Heart left ventricle (tissue), 16 donors: ENCODE measurements at places on chromosomes 5 and 9. TPM values are rescaled to one million over a fixed set of nuclear protein-coding genes. Genes with fewer than 3 reads are reported as not detected.

Gene TOR1A
- 21.4 TPM for total RNA-seq

Gene EGFLAM
- total RNA-seq = 5.1 TPM

Gene STXBP1
- total RNA-seq = 55.6 TPM

Gene BRINP1
- total RNA-seq = not detected

GRCh38 chr9:15104826-15105420 lies 194.7 kb upstream of the FREM1 start:
- no peak overlapping the region for H3K4me3 ChIP-seq
- no peak overlapping the region for H3K27ac ChIP-seq
- H3K36me3 ChIP-seq = no peaks in the 10 kb centered on the region
- H3K4me1 ChIP-seq = no peaks in the 10 kb centered on the region
- H3K27me3 ChIP-seq = no peaks in the 10 kb centered on the region

DNA sequence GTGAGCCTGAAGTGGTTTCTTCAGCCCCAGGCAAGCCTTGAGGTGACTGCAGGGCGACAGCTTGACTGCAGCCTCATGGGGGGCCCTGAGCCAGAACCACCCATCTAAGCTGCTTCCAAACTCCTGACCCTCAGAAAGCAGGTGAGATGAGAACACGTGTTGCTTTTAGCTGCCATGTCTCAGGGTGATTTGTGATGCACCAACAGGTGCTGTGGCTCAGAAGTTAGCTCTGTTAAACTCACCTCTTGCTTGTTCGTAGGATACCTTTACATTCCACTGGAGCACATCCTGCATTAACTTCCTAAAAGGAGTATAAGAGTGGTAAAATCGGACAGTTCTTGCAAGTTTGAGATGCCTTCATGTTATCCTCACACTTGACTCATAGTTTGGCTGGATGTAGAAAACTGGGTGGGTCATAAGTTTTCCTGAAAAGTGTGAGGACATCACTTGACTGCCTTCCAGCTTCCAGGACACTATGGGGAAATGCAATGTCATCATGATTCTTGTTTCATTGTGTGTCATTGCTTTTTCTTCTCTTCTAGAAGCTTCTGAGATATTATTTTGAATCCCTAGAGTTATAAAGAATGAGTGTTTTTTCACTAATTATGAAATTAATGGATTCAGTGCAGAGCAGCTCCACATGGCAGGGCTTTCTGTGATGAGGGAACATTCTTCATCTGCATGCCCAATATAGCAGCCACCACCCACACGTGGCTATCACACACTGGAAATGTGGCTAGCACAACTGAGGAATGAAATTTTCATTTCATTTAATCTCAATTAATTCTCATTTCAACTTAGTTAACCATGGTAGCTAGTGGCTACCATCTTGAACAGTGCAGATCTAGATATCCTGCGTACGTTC lies 92.3 kb downstream of the HSD17B3 start:
- DNase-seq = no peak
- H3K4me1 ChIP-seq = no peaks in the 10 kb centered on the region
- H3K27ac ChIP-seq = no peak overlapping the region

- peaks cover 17% of the 10 kb centered on the region for H3K4me1 ChIP-seq
- H3K27ac ChIP-seq = no peak overlapping the region
- no peak for DNase-seq
- H3K36me3 ChIP-seq = peaks cover 30% of the 10 kb centered on the region
- H3K4me3 ChIP-seq = no peak overlapping the region
These were observed 47.1 kb upstream of the C5orf47 start for GRCh38 chr5:173941758-173942401.

Gene SLIT3
- 20.7 TPM for total RNA-seq

Gene INSL6
- total RNA-seq = not detected

DNA sequence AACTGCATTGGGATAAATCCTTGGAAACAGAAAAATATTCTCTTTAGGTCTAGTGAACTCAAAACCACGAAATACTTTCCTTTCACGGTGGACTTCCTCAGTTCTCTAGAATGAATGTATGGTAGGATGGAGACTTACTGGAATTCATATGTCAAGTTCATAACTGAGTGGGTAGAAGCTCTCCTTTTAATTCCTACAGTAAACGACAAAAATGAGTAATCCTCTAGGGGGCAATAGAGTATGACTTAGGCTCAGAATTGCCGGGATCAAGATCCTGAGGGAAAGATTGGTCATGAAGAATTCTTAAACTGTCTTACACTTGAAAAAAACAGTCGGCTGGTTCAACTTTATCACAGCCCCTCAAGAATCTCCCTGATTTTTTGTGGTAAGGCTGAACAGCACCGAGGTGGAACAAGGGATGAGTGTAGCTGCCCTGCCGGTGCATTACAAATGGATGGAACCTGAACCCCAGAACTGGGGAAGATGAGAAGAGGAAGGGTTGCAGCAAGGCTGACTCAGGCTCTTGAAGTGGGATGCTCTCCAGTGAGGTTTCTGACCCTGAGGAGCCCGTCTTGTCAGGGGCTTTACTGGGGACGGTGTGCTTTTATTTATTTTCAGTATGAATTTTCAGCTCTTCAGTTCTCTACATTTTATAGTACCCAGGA lies 14.0 kb upstream of the LOX start:
- H3K27me3 ChIP-seq = no peaks in the 10 kb centered on the region
- no peak for DNase-seq
- H3K4me1 ChIP-seq = no peaks in the 10 kb centered on the region

GRCh38 chr5:79032031-79032695 lies 37.3 kb downstream of the DMGDH start:
- H3K4me3 ChIP-seq = no peak overlapping the region
- H3K27me3 ChIP-seq = no peaks in the 10 kb centered on the region
- no peaks in the 10 kb centered on the region for H3K36me3 ChIP-seq

Gene CDX1
- not detected for total RNA-seq

DNA sequence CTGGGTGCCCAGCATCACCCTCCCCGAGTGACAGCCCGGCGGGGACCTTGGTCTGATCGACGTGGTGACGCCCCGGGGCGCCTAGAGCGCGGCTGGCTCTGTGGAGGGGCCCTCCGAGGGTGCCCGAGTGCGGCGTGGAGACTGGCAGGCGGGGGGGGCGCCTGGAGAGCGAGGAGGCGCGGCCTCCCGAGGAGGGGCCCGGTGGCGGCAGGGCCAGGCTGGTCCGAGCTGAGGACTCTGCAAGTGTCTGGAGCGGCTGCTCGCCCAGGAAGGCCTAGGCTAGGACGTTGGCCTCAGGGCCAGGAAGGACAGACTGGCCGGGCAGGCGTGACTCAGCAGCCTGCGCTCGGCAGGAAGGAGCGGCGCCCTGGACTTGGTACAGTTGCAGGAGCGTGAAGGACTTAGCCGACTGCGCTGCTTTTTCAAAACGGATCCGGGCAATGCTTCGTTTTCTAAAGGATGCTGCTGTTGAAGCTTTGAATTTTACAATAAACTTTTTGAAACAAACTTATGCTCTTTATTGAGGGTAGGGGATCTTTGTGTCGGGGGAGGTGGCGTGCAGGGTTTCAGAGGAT lies 1.3 kb downstream of the GADD45G start:
- H3K27me3 ChIP-seq = no peaks in the 10 kb centered on the region
- H3K4me3 ChIP-seq = peak overlapping the region; percentile 87
- H3K27ac ChIP-seq = peak overlapping the region; percentile 98
- no peaks in the 10 kb centered on the region for H3K36me3 ChIP-seq

GRCh38 chr9:69347607-69348006 lies 22.6 kb downstream of the ENTREP1 start:
- no peaks in the 10 kb centered on the region for H3K27me3 ChIP-seq
- H3K27ac ChIP-seq = no peak overlapping the region
- no peak overlapping the region for H3K4me3 ChIP-seq
- no peak for DNase-seq
- peaks cover 5% of the 10 kb centered on the region for H3K4me1 ChIP-seq
- H3K36me3 ChIP-seq = no peaks in the 10 kb centered on the region

- H3K27ac ChIP-seq = no peak overlapping the region
- no peaks in the 10 kb centered on the region for H3K36me3 ChIP-seq
- no peaks in the 10 kb centered on the region for H3K4me1 ChIP-seq
- no peaks in the 10 kb centered on the region for H3K27me3 ChIP-seq
- H3K4me3 ChIP-seq = no peak overlapping the region
These were observed 16.6 kb upstream of the HEMGN start for GRCh38 chr9:97954550-97954989.

Gene ARRDC3
- 23.1 TPM for total RNA-seq

- no peak overlapping the region for H3K27ac ChIP-seq
- no peak for DNase-seq
- no peak overlapping the region for H3K4me3 ChIP-seq
These were observed 40.4 kb downstream of the C5 start for GRCh38 chr9:121009650-121010049.

Gene SPATA9
- not detected for total RNA-seq
